Left colon (tissue), 2 donors: ENCODE measurements at places on chromosomes 5 and 9. TPM values are rescaled to one million over a fixed set of nuclear protein-coding genes. Genes with fewer than 3 reads are reported as not detected.
A peak's percentile ranks its signal among the peaks of the same experiment; 100 is the strongest.

DNA sequence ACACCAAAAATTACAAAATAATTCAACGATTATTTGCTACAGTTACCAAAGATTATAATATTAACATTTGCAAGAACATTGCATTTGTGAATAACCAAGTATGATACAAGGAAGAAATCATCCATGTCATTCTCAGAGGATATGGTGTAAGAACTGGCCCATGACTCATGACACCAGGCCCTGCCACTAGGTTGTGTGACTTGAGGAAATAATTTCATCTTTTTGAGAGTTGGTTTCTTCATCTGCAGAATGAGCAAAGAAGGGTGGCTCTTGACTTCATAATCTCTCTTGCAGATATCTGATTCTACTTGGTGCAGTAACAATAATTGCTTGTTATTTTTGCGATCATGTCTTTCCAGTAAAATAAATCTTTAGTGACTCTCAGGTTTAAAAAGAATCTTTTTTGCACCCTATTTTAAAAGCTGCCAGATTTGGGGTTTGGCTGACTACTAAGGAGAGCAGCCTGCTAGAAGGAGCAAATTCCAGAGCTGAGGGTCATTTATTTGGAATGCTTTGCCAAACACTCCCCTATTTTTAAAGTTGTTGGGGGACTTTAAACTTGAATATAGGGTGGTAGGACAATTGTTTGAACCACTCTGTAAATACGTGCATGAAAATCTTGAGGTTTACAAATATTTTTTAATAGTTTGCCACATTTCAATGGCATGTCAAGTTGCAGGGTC is 23.5 kb downstream of the ITGA1 start:
- no peak for DNase-seq

GRCh38 chr5:133754575-133755169 is 142.3 kb upstream of the FSTL4 start:
- DNase-seq: no peak

DNA sequence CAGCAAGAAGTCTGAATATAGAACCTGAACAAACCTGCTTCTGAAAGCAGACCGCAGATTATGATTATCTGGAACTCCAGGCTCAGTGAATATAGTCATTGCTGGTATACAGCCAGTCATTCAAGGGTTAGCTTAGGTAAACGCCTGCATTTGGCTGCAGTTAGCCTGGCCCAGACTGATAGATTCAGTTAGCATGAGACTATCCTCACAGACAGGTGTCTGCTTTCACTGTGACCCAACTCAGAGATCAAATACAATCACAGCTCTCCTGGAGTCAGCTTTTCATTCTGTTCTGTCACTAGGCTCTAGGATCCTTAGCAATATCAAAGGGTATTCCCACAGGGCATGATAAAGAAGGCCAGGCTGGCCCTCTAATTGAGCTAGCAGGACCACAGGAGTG is 138.6 kb upstream of the PLCXD3 start:
- DNase-seq: no peak

GRCh38 chr9:136779808-136780207 is 11.3 kb upstream of the TMEM141 start:
- no peak for DNase-seq

GRCh38 chr5:7474821-7475403 is 79.0 kb downstream of the ADCY2 start:
- no peak for DNase-seq

DNA sequence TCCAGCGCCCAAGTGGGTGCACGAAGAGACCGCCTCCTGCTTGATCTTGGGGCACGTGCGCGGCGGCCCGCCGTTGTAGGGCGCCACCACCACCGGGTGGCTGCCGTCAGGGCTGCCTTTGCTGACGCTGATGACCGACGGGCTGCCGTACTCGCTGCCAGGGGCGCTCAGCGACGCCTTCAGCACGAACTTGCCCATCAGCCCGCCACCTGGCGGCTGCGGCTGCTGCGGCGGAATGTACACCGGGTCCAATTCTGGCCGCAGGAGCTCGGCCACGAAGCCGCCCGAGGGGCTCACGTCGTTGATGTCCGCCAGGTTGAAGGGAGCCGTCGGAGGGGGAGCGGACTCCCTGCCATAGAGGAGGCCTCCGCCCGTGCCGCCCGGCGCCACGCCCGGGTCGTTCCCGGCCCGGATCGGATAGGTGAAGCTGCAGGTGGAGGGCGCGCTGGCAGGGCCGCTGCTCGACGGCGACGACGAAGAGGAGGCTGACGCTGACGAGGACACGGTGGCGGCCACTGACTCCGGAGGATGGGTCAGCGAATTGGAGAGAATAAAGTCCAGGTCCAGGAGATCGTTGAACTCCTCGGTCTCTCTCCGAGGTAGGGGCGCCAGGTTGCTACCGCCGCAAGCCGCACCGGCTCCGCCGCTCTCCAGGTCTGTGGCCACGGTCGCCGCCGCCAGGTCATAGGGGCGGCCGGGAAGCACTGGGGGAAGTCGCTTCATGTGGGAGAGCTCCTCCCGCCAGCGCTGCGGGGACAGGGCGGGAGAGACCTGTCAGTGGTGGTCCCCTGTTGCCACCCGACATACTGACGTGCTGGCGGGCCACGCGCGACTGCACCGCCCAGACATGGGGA is 1.8 kb downstream of the KLF4 start:
- DNase-seq: peak; percentile 69

- no peak for DNase-seq
Measured at GRCh38 chr5:176659512-176659839, 12.2 kb downstream of the TSPAN17 start.

GRCh38 chr9:92714016-92714415 is 44.1 kb upstream of the IPPK start:
- no peak for DNase-seq

- DNase-seq: no peak
Measured at GRCh38 chr5:1856596-1857255, 26.0 kb downstream of the IRX4 start.

DNA sequence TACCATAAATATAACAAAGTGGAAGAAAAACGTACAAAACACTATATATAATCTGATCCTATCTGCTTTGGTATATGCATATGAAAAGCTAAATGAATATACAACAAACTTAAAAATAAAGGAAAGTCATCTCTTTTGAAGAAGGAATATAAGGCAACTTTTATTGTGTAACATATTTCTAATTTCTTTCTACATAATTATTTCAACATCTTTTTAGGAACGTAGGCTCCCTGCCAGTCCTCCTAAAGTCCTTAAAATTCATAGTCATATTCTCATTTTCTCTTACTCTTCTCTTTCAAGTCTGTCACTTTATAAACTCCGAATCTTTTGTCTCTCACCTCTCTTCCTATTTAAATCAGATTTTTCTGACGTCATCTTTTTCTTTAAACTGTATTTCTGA is 9.6 kb downstream of the DEPDC1B start:
- DNase-seq: no peak

GRCh38 chr5:157613385-157614245 is 38.0 kb upstream of the ADAM19 start:
- DNase-seq: no peak

- no peak for DNase-seq
Measured at GRCh38 chr5:83388608-83389007, 82.9 kb upstream of the VCAN start.

DNA sequence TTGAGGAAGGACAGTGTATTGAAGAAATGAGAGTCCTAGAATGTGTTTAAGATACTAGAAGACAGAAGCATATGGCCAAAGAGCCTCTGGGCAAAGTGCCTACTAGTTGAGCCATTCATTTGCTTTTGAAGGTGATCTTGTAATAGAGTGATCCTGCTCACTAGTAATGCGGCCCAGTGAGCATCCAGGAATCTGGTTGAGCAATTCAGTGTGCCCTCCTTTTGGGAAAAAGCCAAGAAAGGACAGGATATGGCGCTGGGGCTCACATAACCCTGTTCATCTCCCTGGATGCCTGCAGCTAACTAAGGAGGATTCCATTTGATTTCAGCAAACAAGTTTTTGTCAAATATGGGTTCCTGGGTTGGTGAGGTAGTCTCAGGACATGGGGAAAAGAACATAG is 16.3 kb downstream of the ADAM19 start:
- no peak for DNase-seq

DNA sequence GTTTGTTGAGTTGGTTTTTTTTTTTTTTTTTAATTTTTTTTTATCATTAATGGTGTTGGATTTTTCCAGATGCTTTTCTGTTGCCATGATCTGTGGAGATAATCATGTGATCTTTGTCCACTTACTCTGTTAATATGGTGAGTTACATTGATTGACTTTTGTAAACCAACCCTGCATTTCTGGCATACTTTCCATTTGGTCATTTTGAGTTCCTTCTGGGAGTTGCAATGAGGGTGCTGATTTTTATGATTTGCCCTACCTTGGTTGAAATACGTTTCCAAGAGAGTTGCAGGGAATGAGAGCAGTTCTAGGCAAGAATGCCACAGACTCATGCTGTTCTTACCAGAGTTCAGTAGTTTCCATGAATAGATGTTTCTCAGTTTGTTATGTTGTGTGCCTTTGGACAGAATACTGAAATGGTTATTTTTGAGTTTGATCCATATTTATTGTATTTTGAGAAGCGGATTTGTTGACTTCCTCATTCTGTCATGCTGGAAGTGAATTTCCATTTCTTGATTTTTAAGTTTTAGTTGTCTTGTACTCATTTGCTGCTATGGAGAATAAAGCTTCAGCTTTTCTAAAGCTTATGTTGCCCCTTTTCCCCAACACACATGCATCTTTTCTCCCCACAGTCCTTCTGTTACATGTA is 69.0 kb downstream of the SCAMP1 start:
- no peak for DNase-seq

GRCh38 chr5:68080282-68081050 is 135.1 kb upstream of the PIK3R1 start:
- no peak for DNase-seq

DNA sequence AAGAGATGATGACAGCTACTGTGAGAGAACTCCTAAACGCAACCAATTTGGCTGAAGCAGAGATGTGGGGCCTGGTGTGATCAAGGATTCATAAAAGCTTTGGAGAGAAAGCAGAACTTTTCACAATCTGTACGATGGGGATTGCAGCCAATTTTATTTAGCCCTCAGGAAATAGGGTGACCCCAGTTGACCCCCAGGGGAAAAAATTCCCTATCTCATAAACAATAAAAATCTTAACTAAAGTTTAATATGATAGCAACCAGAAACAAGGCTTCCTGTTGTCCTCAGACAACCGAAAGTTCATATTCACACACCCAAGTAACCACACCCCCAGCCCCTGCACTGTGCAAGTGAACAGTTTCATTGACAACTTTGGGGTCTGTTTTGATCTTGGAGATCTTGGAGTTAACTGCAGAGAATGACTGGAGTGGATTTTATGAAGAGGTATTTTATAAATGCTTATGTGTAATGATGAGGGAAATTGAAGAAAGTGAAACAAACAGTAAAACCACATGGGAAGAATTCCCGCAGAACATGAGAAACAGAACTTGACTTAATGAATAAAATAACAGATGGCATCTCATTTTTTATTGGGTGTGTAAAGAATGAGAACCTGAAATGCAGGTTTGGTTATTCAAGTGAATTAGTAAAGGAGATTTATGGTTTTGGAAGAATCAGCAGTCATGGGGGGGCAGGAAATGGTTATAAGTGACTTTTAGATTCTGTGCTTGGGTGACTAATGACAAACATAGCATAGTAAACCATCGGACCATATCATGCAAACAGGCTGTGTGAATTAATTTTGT is 94.5 kb downstream of the PDE4D start:
- peak; percentile 47 for DNase-seq

DNA sequence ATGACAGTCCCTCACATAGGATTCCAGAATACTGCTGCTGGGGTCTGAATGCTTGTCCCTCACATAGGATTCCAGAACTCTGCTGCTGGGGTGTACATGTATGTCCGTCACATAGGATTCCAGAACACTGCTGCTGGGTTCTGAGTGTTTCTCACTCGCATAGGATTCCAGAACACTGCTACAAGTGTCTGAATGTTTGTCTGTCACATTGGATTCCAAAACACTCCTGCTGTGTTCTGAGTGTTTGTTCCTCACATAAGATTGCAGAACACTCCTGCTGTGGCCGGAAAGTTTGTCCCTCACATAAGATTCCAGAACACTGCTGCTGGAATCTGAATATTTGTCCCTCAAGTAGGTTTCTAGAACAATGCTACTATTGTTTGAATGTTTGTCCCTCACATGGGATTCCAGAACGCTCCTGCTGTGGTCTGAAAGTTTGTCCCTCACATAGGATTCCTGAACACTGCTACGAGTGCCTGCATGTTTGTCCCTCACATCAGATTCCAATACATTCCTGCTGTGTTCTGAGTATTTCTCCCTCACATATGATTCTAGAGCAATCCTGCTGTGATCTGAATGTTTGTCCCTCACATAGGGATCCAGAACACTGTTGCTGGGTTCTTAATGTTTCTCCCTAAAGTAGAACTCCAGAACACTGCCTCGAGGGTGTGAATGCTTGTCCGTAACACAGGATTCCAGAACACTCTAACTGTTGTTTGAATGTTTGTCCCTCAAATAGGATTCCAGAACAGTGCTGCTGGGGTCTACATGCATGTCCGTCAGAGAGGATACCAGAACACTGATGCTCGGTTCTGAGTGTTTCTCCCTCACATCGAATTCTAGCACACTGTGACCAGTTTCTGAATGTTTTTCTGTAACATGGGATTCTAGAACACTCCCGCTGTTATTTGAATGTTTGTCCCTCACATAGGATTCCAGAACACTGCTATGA is 200.4 kb downstream of the FOXD4L6 start:
- no peak for DNase-seq

DNA sequence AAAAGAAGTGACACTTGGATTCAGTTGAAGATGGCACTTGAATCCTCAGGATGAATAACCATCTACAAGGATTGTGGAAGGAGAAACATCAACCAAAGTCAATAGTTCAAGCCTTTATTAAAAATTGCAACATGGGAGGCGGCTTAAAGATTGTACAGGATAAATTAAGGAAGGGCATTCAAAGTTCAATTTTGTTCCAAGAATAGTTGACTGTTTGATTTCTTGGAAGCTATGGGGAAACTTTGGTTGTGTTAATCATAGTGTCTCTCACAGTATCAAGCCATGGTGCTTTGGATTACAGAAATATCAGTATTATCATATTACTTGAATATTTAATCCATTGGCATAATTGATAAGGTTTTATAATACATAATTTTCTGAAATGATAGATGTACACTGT is 1844.3 kb downstream of the MAT2B start:
- DNase-seq: no peak

DNA sequence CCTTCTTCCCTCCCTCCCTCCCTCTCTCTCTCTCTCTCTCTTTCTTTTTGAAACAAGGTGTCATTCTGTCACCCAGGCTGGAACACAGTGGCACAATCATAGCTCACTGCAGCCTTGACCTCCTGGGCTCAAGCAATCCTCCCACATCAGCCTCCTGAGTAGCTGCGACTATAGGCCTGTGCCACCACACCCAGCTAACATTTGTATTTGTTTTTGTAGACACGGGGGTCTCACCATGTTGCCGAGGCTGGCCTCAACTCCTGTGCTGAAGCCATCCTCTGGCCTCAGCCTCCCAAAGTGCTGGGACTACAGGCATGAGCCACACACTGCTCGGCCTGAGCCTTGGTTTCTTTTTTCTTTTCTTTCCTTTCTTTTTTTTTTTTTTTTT is 45.8 kb downstream of the PLPP7 start:
- DNase-seq: no peak

- DNase-seq: peak; percentile 33
Measured at GRCh38 chr5:146565764-146566367, 49.9 kb upstream of the GPR151 start.

The CCL21 gene
- total RNA-seq: 27.5 TPM

The TCF7 gene
- 3.0 TPM for total RNA-seq

The GLIPR2 gene
- 26.0 TPM for total RNA-seq

The PPIC gene
- total RNA-seq: 79.8 TPM

The CNTLN gene
- 2.0 TPM for total RNA-seq

The SPATA31E1 gene
- not detected for total RNA-seq

The IFNA13 gene
- total RNA-seq: not detected

The ALDH1A1 gene
- total RNA-seq: 91.0 TPM
